ENCODE measurements at places on chromosomes 3 and 15.
A peak's percentile ranks its signal among the peaks of the same experiment; 100 is the strongest.

GRCh38 chr3:176375519-176375918, 821.8 kb downstream of the TBL1XR1 start:
- DNase-seq: no peak

GRCh38 chr3:56795097-56795828, 6.5 kb downstream of the ARHGEF3 start:
- DNase-seq: no peak

DNA sequence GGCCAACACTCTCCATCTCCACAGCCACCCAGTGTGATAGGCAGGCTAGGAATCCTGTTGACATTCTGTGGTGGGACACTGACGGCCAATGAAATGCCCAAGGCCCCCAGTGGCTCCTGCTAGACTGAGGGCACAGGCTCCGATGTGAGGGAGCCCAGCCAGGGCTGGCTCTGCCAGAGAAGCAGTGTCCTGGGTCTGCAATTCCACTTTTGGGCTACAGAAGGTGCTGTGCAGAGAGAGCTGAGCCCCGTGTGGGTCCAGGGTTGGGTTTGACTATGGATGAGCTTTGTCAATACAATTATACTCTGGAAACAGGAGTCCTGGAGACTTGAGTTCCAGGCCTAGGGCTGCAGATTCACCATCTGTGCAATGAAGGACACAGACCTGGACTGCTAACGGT, 55.7 kb upstream of the TMEM115 start:
- DNase-seq: no peak

- no peak for DNase-seq
These were observed 393.0 kb downstream of the IGSF11 start for GRCh38 chr3:118641608-118642007.

- no peak for DNase-seq
These were observed 599.3 kb downstream of the PYDC2 start for GRCh38 chr3:192060160-192060781.

GRCh38 chr15:50968353-50968752, 59.9 kb downstream of the AP4E1 start:
- no peak for DNase-seq

DNA sequence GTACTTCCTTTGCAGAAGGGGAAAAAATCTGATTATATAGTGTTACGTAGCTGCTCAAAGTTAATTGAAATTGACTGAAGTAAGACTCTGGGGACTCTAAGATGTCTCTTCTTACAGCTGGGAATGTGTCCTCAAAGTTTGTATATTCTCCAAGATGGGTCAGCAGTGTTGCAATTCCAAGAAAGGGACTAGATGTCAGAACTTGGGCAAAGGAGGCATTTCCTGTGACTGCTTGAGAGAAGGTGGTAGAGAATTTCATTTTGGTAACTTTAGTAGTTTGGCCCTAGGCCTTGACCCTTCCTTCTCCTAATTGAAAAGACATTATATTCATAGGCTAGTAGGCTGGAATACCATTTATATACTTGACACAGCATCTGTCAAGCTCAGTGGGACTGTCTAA, 33.9 kb downstream of the PTPRG start:
- peak; percentile 17 for DNase-seq

DNA sequence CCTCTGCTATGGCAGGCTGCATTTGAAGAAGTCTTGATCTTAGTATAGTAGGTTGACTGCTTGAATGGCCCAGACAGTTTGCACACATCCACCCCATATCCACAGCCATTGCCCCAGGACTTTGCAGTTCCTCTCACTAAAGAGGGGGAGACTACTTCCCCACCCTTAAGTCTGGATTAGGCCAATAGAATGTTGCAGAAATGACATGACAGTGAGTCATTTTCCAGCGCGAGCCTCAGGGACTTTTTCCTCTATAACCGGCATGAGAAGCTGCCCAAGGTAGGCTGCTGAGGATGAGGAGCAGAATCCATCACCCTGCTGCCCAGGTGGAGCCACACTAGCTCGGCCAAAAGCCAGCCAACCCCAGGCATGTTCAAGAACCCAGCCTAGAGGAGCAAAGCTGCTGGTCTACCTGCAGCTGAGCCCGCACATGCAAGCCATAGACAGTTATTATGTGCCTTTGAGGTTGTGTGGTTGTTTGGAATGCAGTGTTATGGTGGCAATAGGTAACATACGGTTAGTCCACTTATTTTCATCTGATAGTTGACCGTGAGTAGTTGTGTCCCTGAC, 113.9 kb downstream of the TLE3 start:
- DNase-seq: no peak

- no peak for DNase-seq
These were observed 27.5 kb downstream of the CDCP1 start for GRCh38 chr3:45118615-45119071.

DNA sequence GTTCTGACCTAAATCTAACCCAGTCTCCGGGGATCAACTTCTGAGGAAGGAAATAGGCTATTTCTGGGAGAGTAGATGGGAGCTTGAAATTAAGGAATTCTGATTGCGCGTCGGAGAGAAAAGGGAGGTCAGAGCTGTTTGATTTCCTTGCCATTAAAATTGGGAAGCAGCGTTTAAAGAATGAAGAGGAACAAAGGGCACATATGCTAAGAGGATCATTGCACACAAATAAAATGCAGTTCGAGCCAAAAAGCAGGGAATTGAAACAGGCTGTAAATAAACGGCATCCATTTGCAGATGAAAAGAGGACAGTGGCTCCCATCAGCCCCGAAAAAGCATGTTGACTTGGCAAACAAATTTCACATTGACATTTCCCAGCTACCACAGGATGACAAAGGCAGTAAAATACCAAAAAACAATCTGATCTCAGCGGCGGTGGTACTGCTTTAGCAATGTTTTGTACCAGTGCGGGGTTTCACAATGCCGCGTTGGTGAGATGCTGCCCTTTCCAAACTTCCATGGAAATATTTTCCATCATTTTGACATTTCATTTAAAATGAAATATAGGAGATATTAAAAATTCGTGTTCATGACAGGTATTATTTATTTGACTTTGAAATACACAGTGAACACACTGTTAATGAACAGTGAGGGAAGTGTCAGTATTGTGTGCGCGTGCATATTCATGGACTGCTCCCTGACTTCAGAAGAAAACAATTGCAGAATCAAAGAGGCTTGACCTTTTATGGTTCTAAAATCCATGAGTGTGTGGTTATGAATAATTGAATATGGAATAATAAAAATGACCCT, 108.8 kb downstream of the SQOR start:
- no peak for DNase-seq

DNA sequence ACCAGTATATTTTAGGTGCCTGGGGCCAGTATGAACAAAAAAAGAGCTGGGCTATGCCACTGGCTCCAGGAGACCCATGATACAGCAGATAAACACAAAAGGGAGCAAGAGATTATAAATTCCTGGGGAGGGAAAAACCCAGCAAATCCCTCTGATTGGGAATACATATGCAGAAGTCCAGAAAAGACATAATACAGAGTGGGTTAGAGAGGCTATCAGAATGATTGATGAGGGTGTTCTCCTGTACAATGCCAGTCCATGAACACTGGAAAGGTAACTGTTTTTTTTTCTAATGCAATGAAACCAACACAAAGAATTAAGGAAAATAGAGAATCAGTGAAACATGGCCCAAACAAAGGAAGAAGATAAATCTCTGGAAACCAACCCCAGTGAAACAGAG, 5.4 kb upstream of the VPS39 start:
- DNase-seq: no peak
